Endothelial cell of umbilical vein (primary cell): ENCODE measurements at places on chromosomes 4 and X.

DNA sequence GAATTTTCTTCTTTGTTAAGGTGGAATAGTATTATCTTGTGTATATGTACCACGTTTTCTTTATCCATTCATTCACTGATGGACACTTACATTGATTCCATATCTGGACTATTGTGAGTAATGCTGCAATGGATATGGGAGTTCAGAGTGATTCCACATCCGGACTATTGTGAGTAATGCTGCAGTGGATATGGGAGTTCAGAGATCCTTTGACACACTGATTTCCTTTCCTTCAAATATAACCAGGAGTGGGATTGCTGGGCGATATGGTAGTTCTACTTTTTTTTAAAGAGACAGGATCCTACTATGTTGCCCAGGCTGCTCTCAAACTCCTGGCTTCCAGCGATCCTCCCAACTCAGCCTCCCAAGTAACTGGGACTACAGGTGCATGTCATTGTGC lies 12.1 kb downstream of the TMEM156 start:
- peak; percentile 68 for DNase-seq

DNA sequence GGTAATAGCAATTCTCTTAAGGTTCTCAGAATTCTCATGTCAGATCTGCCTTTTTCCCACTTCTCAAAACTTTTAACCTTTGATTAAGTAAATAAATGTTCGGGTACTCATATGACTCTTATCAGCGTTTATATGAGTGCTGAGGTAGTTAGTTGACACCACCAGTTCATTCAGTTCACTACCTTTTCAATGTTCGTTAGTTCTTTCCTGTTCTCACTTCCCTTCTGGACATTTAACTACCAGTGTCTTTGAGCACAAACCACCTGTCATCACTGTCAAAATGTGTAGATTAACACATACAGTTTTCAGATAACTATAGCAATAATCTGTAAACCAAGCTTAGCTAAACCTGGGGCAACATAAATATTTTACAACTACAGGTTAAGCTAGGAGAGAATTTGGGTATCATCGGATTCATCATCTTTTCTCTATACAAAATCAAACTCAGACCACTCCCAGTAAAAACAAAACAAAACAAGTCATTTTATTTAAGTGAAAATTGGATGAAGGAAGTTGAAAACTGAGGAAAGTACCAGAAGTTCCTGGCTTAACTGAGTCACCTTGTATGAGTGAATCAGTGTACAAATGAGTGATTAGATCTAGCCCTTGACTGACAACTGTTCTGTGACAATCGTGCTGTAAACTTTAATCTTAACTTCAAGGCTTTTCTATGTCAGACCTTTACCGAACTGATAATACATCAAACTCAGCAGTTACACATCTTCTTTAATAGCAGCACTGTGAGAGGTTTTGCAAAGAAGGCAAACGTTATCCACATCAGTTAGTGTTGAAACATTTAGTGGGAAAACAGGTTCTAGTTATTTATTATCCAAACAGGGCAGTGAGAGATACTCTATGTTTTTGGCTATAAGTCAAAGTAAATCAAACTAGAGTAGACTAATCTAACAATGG lies 41.9 kb downstream of the ARHGEF38 start:
- DNase-seq: peak; percentile 2

- peak; percentile 57 for DNase-seq
Observed at GRCh38 chr4:31360786-31361185, 640.6 kb downstream of the PCDH7 start.

- DNase-seq: no peak
Observed at GRCh38 chr4:155515444-155516075, 138.8 kb upstream of the MAP9 start.

GRCh38 chrX:153763989-153764755 lies at the start of gene PLXNB3:
Gene PLXNB3, plus strand, starts transcription at chrX:153764249. Its CDS starts 1,287 bp downstream, at chrX:153765536.
- DNase-seq: peak; percentile 56

- peak; percentile 43 for DNase-seq
Observed at GRCh38 chr4:166091912-166092510, 219.0 kb downstream of the TLL1 start.

DNA sequence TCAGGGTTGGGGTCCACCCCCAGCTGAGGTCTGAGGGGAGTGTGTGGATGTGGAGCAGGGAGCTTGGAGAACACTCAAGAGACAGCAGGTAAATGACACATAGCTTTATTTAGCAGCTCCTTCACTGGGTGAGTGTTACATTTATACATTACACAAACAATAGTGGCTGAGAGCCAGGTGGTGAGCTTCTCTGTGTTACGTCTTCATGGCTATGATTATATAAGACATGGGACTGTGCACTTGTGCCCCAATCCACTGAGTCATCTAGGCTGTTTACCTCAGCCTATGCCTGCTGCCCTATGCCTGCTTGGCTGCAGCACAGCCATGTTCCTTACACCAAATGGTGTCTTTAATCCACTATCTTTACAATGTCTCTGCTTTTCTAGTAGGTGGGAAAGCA lies 459.6 kb downstream of the AFF2 start:
- peak; percentile 1 for DNase-seq
